GM13977 (cell line): ENCODE measurements at places on chromosomes 4 and X.

DNA sequence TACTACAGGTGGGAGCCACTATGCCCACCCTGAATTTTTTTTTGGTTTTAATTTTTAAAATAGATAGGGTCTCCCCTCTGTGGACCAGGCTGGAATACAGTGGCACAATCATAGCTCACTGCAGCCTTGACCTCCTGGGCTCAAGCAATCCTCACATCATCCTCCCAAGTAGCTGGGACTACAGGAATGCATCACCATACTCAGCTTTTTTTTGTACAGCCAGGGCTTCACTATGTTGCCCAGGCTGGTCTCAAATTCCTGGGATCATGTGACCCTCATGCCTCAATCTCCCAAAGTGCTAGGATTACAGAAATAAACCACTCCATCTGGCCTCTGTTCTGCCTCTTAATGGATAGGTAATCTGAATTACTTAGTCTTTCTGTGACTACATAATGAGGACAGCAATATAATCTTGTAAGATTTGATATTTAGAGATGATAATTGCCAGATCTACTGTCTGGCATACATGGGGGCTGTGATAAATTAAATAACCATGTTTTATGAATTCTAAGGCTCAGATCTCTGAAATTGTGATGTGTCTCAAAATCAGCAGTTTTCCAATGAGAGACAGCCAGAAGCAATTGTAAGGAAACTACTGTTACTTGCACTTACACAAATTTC lies 26.7 kb downstream of the PDS5A start:
- no peak for DNase-seq

GRCh38 chrX:129227366-129227765 lies 295.9 kb downstream of the SMARCA1 start:
- no peak for DNase-seq

- no peak for DNase-seq
Observed at GRCh38 chr4:87430038-87430437, 7.7 kb downstream of the NUDT9 start.

DNA sequence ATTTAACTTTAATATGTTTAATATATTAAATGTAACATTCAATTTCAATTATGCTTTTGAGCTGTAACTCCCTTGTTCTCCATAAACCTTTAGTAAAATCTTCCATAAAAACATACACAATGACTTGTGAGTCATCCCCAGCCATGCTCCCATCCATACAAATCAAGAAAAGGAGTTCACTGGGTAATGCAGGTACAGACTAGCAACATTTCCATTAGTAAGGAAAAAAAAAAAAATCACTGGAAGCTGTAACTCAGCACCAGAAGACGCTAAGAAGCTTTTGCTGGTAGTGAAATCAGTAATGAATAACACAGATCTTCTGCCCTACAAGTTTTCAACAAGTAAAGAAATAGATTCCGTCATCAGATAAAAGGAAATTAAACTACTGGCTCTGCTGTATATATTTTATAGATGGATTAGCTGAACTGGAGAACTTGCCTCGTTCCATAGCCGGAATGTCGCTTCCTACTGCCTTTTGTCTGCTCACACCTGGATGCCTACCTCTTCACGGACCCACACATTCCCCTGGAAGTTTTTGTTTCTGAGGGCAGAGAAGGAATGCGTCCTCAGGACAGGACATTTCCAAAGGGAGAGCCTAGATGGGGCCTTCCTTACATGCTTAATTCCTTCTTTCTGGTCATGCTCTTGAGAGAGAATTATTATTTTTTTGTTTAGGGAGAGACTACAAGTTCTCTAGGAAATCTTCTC lies 298.4 kb upstream of the ANKRD50 start:
- DNase-seq = no peak

GRCh38 chr4:29336861-29337260 lies 1383.3 kb upstream of the PCDH7 start:
- DNase-seq = no peak

GRCh38 chr4:41819621-41820020 lies 71.1 kb upstream of the PHOX2B start:
- DNase-seq = no peak

GRCh38 chr4:11218692-11219091 lies 210.0 kb downstream of the HS3ST1 start:
- no peak for DNase-seq

DNA sequence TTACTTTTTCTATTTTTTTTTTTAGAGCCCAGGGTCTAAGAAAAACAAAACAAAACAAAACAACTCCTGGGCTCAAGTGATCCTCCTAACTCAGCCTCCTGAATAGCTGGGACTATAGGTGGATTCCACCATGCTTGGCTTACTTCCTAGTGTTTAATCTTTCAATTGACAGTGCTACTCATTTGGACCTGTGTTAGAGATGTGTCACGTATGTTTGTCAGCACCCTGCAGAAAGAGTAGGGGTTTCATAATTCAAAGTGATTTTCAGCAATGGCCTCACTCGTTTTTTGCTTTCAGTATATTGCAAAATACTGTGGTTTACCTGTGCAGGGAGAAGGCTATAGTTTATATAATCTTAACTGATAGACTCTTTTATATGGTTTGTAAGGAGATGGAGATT lies 71.6 kb upstream of the TEX13D start:
- DNase-seq = no peak

- no peak for DNase-seq
Observed at GRCh38 chr4:86961116-86961515, 26.3 kb downstream of the AFF1 start.

- no peak for DNase-seq
Observed at GRCh38 chrX:70504772-70505450, 60.3 kb downstream of the DLG3 start.

GRCh38 chrX:110703641-110704040 lies 92.0 kb downstream of the CHRDL1 start:
- DNase-seq = no peak

DNA sequence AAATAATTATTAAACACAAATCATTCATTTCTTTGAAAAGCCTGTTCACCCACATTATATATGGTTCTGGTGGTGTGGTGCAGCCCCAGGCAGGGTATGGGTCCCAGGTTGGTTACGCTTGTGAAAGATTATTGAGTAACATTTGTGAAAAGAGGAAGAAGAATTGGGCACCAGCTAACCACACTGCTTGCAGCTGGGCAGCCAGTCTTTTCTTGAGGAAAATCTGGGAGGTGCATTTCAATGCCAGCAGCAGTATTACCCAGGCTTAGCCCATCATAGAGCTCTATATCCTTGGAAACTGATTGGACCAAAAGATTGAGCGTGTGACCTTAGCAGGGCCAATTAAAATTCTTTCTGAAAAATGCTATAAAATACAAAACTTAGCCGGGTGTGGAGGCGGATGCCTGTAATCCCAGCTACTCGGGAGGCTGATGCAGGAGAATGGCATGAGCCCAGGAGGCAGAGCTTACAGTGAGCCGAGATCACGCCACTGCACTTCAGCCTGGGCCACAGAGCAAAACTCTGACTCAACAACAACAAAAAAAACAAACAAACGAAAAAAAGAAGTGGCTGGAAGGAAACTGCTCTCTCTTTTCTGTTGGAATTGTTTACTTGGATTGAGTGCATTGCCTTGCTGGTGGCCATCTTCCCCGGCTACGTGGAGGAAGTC lies 9.7 kb upstream of the PLAC8 start:
- DNase-seq = no peak

DNA sequence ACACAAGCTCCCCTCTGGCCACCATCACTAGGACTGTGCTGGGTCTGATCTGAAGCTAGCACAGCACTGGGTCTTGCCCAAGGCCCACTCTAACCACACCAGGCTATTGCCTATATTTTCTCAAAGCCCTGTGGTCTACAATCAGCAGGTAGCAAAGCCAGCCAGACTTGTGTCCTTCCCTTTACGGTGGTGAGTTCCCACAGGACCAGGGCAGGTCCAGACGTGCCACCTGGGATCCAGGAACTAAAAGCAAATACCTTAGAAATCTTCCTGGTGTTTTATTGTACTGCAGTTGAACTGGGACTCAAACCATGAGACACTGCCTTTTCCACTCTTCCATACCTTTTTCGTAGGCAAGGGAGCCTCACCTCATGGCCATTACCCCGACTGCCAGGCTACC lies 9.0 kb upstream of the MAGEC2 start:
- no peak for DNase-seq

GRCh38 chr4:36771411-36772153 lies 473.0 kb upstream of the NWD2 start:
- no peak for DNase-seq

GRCh38 chrX:12463873-12464272 lies 325.6 kb downstream of the FRMPD4 start:
- DNase-seq = no peak

GRCh38 chr4:105210916-105211315 lies 64.2 kb downstream of the TET2 start:
- no peak for DNase-seq

GRCh38 chr4:42555828-42556227 lies 101.1 kb downstream of the ATP8A1 start:
- DNase-seq = no peak

DNA sequence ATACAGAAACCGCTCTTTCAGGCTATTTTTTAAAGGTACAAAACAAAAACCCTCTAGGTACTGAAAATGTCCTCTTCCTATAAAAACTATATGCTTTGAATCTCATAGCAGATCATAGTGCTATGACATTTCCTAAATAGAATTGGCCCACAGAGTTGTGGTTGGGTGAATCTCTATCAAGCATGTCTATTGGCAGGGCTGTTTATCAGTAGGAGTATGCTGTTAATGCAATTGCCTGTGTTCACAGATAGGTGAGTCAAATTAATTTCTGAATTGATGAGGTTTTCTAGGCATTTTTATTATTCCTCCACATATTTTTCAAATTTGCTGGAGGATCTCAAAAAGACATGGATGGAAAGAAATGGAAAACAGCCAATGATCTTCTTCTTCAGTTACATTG lies 73.9 kb downstream of the QRFPR start:
- no peak for DNase-seq

GRCh38 chr4:80008351-80008750 lies 64.7 kb downstream of the ANTXR2 start:
- no peak for DNase-seq

- peak; percentile 39 for DNase-seq
Observed at GRCh38 chrX:153766098-153766817, 2.2 kb downstream of the PLXNB3 start.
